ENCODE measurements at places on chromosomes 13 and 19.

DNA sequence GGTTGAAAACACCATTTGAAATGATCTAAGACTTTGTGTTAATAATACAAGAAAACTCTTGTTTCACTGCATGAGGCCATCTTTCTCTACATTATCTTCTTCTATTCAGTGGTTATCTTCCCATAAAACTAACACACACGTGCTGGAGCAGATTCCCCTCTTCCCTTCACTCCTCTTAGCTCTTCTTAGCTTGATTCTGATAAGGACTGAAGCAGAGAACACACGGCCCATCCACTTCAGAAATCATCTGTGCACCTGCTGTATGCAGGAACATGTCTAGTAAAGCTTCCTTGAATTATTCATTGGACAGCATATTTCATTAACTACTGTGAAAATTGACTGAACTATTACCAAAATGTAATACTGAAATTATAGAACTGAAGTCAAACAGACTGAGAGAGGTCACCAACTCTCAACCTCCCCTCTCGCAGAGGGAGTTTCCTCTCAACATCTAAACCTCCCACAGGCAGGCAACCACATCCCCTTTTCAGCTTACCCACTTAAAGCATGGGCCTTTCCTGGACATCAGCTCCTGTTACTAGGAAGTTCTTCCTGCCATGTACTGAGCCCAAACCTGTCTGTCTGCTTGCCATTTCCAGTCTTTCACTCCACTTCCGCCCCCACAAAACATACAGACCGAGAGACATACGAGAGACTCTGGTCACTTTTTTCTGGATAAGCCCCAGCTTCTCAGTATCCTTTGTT is 113.9 kb downstream of the CRYL1 start:
- no peak for DNase-seq

DNA sequence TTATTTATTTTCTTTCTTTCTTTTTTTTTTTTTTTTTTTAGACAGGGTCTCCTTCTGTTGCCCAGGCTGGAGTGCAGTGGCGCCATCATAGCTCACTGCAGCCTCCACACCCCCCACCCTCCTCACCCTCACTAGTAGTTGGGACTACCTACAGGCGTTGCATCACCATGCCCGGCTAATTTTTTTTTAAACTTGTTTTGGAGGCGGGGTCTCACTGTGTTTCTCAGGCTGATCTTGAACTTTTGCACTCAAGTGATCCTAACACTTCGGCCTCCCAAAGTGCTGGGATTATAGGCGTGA is 33.6 kb downstream of the GJA3 start:
- no peak for DNase-seq

- DNase-seq = no peak
These were observed 937 bp downstream of the ZNF841 start for GRCh38 chr19:52094526-52095130.

- no peak for DNase-seq
These were observed 109.7 kb upstream of the MCF2L start for GRCh38 chr13:112859128-112859816.
